Immature natural killer cell (primary cell): ENCODE measurements at places on chromosomes 6 and 20. TPM values are rescaled to one million over a fixed set of nuclear protein-coding genes. Genes with fewer than 3 reads are reported as not detected.

The TFAP2D gene
- not detected for polyA plus RNA-seq

The OPRL1 gene
- polyA plus RNA-seq: 1.3 TPM

- no peak for DNase-seq
Observed at GRCh38 chr20:24942679-24943078, 6.4 kb upstream of the CST7 start.

GRCh38 chr6:154887051-154887450, 108.1 kb upstream of the TIAM2 start:
- no peak for DNase-seq

DNA sequence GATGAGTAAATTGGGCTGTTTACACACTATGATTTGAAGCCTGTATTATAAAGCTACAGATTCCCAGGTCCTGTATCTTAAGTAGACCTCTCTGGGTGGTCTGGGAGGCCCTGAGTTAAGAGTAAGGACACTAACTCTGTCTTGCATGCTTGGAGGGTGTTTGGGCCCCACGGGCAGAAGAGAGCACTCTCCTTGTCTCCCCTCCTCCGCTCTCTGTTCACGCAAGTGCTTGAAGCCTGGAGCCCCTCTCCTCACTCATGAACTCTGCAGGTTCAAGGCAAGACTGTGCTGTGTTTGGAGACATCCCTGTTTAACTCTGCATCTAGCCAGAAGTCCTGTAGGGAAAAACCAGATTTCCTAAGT, 154.0 kb downstream of the ZDHHC14 start:
- DNase-seq: no peak
